ENCODE measurements at places on chromosomes 4 and X.

DNA sequence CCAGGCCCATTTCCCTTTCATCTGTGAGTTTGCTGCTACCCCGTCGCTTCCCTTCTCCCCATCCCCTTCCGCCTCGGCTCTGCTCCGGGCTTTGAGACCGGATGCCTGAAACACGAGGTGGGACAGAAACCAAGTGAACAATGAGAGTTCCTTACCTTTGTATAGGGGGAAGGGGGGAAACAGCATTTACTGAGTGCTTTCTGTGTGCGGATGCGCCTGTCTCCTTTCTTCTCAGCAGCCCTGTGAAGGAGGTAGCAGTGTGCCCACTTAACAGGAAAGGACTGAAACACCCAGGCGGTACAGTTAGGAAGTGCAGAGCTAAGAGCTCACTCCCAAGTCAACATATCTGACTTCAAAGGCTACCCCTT is 43.2 kb upstream of the TMSB15B start:
- peak; percentile 26 for DNase-seq

DNA sequence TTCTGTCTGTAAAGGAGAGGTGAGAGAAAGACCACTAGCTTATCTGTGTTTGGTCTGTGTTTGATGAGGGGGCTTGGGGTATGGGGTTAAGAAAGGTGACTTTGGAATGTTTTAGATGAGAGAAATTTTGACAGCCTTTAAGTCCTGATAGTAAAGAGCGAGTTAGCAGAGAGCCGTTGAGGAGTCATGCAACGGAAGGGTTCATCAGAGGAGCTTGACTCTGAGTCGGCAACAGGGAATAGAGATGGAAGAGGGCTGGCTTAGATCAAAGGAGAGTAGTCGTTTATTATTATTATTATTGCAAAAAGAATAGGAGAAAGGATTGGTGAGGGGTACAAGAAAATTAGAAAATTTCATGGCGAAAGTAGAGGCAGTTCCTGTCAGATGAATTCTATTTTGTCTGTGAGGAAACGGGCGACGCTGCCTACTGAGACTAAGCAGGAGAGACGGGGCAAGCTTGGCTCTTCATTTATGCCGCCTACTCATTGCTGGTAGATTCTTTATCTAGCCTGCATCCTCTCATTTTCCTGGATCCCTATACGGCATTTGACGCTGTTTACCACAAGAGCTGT is 473 bp upstream of the VAMP7 start:
- no peak for DNase-seq

DNA sequence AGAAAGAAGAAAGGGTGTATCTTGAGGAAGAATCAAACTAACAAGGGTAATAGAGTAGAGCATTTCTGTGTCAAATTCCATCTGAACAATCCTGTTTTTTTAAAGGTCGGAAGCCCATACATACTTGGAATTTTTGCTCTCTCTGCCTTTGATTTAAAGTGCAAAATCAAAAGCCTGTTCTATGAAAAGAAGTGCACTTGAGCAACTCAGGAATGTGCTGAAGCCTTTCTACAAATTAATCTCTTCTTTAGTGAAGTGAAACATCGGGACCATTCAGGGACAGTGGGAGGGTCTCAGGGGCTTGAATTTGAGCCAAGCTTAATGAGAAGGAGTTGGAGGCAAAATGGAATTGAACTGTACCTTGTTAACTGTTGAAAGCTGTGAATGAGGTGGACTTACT is 1008.5 kb upstream of the LCORL start:
- DNase-seq = no peak

DNA sequence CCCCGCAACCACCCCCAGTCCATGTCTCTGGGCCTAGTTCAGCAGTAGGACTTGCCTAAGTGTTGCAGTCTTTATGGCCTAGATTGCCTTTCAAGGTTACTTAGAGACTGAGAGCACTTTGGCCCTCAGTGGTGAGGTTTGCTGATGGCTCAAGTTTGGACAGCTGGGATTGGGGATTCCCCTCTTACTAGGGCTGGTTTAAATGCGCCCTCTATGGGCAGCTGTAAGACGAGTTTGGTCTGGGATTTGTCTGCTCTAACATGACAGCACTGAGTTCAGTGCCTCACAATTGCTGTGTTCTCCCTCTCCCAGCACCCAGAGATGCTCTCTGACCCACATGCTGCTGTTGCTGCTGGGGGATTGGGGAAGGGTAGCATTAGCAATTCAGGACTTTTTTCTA is 23.1 kb downstream of the DACH2 start:
- no peak for DNase-seq

- DNase-seq = peak; percentile 68
Measured at GRCh38 chr4:31366041-31366440, 645.9 kb downstream of the PCDH7 start.

- DNase-seq = no peak
Measured at GRCh38 chrX:40263014-40263560, 165.3 kb upstream of the BCOR start.

DNA sequence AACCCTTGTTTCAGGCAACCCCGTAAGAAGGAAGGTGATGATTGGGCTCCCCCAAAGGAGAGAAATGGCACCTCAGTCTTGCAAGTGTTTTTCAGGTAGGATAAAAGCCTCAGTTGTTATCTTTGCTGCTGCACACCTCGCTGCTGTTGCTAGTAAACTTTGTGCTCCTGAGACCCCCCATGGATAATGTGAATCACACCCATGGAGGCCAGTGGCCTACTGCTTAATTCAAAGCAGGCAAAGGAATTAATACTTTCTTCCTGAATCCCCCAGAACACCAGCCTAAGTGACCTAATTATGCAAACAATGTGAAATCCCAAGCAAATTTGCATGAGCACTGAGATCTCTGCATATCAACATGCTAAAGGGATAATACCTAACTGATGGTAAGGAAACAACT is 337.5 kb downstream of the GRIA2 start:
- DNase-seq = no peak

- DNase-seq = no peak
Measured at GRCh38 chrX:123610915-123611314, 121.9 kb downstream of the THOC2 start.

GRCh38 chr4:37999000-37999716 is 39.0 kb downstream of the PTTG2 start:
- DNase-seq = no peak

GRCh38 chr4:161577579-161578301 is 586.1 kb downstream of the FSTL5 start:
- no peak for DNase-seq

DNA sequence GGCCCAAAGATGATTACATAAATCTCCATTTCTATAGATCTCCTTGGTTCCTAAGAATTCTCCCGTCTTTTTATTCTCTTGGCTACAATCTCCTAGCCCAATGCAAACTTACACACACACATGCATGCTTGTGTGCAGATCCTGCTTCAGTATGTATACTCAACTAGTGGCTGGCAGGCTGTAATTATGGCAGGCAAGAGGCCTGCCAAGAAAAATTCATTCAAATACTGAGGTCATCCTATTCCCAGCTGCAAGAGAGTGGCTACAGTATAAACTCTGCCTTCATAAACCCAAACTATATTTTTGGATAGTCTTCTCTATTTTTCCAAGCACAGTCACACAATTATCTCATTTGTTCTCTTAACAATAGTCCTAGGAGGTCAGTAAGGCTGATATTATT is 95.2 kb downstream of the SHROOM4 start:
- DNase-seq = no peak

- DNase-seq = peak; percentile 33
Measured at GRCh38 chr4:140256335-140256734, 102.4 kb upstream of the MAML3 start.

DNA sequence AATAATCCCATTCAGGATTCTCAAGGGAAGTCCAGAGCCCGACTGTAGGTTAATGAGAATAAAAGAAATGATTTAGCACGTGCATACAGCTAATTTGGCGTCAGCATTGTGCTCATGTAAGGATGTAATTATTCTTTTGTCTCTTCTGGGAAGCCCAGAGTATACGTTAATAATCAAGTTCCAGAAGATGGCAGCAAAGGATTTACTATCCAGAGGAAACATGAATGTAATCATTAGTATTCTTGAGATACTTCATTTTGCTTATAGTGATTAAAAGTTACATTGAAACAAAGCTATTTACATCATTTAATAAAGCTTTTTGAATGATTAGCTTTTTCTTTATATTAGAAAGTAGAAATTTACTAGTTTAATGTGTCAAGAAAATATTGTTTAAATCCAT is 27.1 kb upstream of the MAP9 start:
- no peak for DNase-seq

GRCh38 chr4:76198411-76199237 is 15.0 kb downstream of the SCARB2 start:
- DNase-seq = peak; percentile 21

DNA sequence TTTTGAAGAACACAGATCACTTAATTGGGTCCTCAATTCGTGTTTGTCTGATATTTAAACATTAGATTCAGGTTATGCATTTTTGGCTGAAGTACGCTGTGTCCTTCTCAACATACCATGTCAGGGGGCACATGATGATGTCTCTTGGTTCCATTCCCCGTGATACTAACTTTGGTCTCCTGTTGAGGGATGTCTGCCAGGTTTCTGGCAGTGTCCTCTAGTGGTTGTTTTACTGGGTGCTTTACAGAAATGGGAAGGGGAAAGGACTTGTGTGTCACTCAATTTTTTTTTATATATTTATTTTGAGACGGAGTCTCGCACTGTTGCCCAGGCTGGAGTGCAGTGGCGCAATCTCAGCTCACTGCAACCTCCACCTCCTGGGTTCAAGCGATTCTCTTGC is 58.2 kb downstream of the WWC2 start:
- no peak for DNase-seq

DNA sequence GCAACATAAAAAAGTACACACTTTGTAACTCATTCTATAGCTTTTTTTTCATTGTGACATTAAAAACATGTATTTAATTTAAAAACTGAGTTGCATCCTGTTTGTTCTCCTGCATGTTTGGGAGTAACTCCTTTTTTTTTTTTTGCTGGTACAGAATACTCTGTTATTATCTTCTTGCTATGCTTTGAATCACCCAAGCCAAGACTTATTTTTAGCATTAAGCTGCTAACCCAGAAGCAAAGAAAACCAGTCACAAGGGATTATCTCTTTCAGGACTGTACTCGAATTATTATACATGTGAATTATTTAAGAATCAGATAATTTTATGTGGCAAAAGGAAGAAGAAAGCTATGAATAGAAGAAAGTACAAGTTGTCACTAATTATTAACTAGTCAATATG is 194.9 kb downstream of the ADAMTS3 start:
- DNase-seq = no peak

DNA sequence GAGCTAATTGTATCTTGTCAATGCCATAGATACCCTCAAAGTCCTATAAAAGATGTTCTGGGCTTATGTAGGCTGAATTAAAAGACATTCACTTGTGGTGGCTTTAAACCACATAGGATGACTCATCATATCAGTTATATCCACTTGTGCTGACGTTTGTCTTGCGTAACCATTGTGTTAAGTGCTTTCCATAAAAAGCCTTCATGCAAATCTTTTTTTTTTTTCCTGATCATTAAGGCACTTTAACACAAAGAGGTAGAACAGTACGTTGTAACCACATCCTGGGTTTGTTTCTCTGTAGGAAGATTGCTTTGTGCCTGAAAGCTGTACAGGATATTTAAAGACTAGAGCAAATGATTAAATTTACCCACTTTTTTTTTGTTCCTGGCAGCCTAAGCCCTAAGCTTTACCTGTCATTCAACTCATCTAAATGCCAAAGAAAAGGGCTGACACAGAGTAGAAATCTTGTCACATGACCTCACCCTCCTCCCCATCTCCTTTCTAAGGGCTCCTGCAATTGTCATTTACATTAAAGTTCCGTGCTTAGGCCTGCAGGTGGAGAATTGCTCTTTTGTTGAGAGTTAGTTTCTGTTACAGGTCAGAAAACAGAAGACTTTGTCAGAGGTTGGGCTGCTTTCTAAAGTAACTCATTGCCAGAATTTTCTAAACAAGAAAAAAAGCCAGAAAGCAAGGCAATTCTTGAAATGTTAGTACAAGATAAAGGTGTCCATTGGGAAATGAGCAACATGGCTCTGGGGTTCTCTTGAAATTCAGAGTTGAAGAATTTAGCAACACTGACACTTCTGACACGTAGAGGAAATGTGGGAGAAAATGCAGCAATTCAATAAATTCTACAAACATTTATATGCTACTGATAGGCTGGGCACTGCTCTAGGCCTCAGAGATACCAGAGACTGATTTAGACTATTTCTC is 555.6 kb downstream of the PPARGC1A start:
- peak; percentile 94 for DNase-seq

- DNase-seq = no peak
Measured at GRCh38 chrX:131264665-131265064, 24.4 kb downstream of the IGSF1 start.

DNA sequence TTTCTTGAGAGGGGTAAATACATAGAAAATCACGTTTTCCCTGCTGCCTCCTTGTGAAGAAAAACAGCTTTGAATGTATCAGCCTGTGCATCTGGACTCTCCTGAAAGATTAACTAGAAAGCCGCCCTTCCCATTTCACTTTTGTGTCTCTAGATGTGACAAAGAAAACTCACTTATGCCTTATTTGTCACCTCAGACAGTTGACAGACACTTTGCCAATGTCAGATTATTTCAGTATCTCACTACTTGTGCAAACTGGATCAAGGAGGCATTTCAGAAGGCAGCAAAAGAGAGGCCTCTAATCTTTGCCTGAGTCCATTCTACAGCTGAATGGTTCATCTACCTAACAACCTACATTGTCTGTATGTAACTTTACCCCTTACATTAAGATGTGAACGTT is 754.9 kb downstream of the RPA4 start:
- no peak for DNase-seq

DNA sequence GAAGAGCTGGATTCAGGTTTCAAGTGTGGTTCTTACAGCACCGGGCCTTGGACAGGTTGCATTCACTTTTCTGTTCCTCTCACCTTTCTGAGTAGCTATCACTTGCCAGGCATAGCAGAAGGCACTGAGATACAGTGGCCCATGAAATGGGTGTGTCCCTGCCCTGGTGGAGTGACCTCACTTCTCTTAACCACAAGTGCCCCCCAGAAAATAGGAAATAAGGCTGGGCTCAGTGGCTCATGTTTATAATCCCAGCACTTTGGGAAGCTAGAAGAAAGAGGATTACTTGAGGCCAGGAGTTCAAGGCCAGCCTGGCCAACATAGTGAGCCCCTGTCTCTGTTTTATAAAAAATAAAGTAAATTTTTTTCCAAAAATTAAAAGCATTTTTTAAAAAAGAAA is 101.7 kb upstream of the KIT start:
- no peak for DNase-seq

GRCh38 chr4:98501383-98501782 is 157.0 kb downstream of the TSPAN5 start:
- DNase-seq = no peak

GRCh38 chrX:42463706-42464490 is 314.1 kb downstream of the PPP1R2C start:
- DNase-seq = no peak

GRCh38 chr4:2795893-2796848 is 3.3 kb downstream of the SH3BP2 start:
- DNase-seq = peak; percentile 95

- no peak for DNase-seq
Measured at GRCh38 chr4:55038176-55038890, 87.1 kb downstream of the KDR start.

GRCh38 chr4:126267689-126268088 is 952.9 kb downstream of the FAT4 start:
- no peak for DNase-seq

GRCh38 chr4:159706704-159707103 is 603.8 kb downstream of the RAPGEF2 start:
- no peak for DNase-seq

GRCh38 chrX:103404231-103405008 is 28.1 kb downstream of the BEX3 start:
- peak; percentile 77 for DNase-seq

- peak; percentile 60 for DNase-seq
Measured at GRCh38 chr4:156945532-156945931, 26.1 kb downstream of the PDGFC start.

- no peak for DNase-seq
Measured at GRCh38 chrX:22300130-22300529, 27.4 kb downstream of the CBLL2 start.

- DNase-seq = no peak
Measured at GRCh38 chrX:47145395-47146120, 537 bp downstream of the RBM10 start.

Data from RCC 7860 (cell line).